ENCODE measurements at places on chromosomes 12 and 14.

DNA sequence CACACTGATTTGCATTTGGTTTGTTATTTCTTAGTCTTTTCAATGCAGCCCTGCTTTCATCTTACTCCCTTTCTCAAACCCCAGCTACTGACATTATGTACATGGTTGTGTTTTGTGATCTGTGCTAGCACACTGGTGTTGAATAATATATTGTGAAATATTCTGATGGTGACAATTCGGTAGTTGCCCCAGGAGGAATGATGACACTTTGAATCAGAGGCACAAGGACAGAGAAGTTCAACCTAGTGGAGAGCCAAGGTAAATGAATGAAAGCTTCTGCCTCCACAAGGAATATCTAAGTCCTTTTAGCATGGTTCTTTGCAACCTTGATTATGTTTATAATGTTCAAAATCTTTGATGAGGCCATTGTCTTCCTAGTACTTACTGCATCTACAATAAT, 159.9 kb downstream of the PDE3A start:
- no peak for DNase-seq

GRCh38 chr12:58288190-58288589, 346.8 kb downstream of the ATP23 start:
- DNase-seq, result peak; percentile 9

- no peak for DNase-seq
These were observed 1133.9 kb downstream of the AACS start for GRCh38 chr12:126198966-126199692.

DNA sequence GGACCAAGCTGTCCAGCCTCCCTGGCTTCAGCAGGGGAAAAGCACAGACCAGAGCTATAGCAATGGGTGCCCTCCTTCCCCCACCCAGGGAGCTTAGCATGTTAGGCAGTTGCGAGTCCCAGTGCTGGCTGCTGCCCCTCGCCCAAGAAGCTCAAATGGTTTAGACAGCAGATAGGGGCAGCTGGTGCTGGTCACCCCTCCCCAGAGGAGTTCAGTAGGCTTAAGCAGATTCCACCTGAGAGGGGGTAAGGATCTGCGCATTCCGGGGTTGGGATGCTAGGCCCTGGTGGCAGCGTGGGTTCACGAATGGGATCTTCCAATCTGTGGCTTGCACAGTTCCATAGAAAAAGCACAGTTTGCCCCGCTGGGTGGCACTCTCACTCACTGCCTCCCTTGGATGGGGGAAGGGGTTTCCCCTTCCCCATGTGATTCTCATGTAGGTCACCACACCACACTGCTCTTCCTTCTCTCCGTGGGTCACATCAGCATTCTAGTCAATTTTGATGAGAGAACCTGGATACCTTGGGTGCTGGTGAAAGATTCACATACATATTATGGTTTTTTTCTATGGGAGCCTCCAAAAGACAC, 665.6 kb downstream of the C12orf50 start:
- no peak for DNase-seq

GRCh38 chr12:71069311-71069710, 88.5 kb downstream of the TSPAN8 start:
- DNase-seq, result no peak

DNA sequence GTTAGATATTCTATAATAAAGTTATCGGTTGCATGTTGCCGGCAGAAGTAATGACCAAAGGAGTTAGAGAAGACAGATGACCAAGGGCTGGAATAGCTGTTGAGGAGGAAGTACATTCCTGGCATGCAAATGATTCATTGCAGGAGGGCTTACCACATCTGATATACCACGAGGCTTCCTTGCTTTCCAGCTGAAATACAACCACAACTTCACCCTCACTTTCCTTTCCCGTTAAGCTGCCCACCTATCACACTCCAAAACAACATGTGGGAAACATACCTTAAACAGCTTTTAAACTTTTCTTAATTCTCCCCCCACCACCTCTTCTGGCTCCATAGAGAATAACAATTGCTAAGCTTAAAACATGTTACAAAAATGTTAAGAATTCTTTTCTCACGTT, 594.1 kb downstream of the NRXN3 start:
- DNase-seq, result no peak

GRCh38 chr14:103995876-103996275, 53.5 kb upstream of the RD3L start:
- DNase-seq, result no peak

- no peak for DNase-seq
These were observed 169.2 kb downstream of the PAWR start for GRCh38 chr12:79521576-79521975.

GRCh38 chr12:120331390-120331789, 3.8 kb upstream of the PLA2G1B start:
- no peak for DNase-seq

DNA sequence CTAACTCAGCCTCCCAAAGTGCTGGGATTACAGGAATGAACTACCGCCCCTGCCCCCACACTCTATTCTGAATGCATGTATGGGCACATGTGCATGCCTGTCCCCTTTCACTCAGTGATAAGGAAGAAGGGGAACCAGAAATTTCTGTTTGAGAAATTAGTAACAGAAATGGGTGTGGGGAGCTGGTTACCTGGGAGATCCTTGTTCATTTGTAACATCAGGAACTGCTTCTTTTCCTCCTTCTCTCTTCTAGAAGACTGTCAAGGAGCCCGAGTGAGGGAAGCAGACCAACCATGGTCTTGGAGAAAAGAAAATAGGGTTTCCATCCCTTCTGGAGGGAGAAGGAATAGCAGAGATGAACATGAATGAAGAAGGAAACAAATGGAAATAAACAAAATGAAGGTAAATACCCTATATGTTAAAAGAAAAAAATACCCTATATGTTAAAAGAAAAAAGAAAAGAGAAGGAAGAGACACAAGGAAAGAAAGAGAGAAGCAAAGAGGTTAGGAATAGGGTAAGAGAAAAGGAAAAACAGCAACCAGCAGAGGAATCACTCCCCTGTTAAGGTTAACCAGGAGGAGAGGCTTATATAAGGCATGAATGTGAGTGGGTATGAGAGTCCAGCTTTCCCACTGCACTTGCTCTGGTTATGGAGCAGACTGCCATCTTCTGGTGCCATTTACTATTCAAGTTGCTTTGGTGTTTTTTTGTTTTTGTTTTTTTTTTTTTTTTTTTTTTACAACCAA, 3.3 kb downstream of the PPP1R3E start:
- no peak for DNase-seq

GRCh38 chr14:91365552-91365951, 52.1 kb downstream of the CCDC88C start:
- no peak for DNase-seq

DNA sequence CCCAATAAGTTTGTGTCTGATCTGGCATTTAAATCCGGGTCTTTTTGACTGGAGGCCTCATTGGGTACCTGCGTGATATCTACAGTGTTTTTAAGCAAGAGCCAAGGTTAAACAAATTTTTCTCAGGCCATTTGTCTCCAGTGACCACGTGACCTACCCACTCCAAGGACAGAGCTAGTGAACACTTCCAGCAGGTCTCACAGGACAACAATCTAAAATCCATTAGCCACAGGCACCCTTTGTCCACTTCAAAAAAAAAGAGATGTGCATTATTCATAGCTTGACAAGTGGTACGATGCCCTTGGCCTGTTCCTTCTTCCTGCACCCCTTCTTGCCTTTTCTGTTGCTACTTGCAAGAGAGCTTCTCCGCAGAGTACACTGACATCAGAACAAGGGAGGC, 109.6 kb upstream of the GSC start:
- DNase-seq, result no peak

DNA sequence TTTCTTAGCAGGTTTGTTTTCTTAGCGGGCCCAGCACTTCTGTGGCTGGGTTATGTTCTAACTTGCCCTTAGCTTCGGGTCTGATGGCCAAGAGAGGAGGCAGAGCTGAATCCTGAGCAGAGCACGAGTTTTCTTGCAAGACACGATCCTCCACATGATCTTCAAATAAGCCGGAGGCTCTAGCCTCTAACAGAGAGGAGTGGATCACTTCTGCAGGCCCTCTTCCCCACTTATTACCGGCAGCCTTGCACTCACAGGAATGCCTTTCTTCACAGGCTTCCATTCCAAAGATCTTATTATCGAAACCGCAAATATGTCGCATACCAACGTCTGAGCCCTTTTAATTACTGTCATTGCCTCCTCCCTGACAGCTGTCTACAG, 79.5 kb downstream of the SINHCAF start:
- DNase-seq, result no peak

DNA sequence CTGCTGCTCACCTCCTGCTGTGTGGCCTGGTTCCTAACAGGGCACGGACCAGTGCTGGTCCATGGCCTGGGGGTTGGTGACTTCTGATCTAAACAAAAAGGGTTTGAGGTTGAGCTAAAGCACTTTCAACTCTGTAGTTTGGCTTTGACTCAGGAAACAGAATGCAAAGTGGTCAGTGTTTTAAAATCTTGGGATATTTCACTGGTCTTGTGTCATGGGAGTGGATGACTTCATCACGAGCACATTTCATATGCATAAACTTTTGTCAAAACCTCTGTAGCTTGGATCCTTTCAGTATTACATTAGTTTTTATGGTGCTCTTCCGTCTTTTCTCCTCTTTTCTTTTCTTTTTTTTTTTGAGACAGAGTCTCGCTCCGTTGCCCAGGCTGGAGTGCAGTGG, 25.6 kb downstream of the FAM161B start:
- no peak for DNase-seq

DNA sequence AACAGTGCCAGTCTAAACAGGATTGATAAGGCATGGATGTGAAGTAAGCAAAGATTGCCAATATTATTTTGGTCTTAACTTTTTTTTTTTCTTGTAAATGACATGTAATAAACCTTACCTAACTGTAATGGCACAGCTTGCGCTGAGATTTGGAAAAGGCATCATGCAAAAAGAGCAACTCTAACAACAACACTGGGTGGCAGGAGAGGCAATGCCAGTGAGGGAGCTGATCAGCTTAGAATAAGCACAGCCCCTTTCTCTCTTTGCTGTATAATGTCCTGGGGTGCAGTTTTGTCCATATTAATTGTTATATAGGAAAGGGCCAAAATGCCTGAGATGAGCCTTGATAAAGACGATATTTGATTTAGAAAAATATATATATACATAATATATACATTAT, 1589.7 kb upstream of the FLRT2 start:
- DNase-seq, result no peak

DNA sequence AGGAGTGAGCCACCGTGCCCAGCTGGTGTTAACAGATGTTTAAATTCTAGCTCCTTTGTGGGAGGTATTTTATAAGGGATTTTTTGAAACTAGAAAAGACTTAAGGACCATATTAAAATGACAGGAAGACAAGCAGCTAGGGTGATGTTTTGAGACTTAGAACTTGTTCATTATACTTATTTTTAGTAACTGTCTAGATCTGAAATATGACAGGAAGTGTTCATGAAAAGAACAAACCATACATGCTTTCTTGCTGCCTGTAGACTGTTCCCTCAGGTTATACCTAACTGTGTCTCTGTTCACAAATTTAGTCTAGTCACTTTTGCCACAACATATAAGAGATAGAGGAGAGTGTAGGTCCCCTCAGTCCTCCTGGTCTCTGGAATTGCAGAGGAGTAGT, 36.9 kb upstream of the KCNH3 start:
- no peak for DNase-seq

GRCh38 chr12:43094886-43095575, 457.0 kb downstream of the ADAMTS20 start:
- no peak for DNase-seq

DNA sequence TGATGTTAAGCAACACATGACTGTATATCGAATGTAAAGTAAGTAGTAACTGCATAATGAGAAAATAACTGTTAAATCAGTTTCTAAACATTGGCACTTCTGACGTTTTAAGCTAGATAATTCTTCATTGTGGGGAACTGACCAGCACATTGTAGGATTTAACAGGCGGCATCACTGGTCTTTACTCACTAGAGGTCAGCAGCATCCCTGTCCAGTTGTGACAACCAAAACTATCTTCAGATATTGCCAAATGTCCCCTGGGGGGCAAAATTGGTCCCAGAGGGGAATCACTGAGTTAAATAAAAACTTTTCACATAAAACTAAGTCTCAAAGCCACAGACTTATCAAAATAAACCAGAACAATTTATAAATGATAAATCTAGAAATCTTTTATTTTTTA, 65.3 kb downstream of the BLTP3B start:
- peak; percentile 7 for DNase-seq

- DNase-seq, result no peak
These were observed 103.9 kb upstream of the TMEM132C start for GRCh38 chr12:128163086-128163485.

- no peak for DNase-seq
These were observed 202.4 kb downstream of the NEDD1 start for GRCh38 chr12:97109441-97109840.

DNA sequence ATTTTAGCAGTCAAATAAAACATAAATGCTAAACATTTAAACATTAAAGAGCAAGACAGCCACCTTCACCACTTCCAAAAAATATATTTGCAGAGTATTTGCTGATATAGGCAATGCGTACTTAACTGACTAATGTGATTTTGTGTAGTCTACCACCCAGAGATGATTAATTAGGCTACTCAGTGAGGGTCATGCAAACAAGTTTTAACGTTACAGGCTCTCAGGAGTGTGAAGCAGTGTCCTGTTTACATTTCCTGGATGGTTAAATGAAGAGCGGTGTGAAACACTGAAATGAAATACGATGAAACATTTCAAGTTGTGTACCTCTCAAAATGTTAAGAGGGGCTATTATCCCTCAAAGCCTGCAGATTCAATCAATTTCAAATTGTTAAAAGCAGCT, 165.8 kb upstream of the LRIG3 start:
- no peak for DNase-seq

DNA sequence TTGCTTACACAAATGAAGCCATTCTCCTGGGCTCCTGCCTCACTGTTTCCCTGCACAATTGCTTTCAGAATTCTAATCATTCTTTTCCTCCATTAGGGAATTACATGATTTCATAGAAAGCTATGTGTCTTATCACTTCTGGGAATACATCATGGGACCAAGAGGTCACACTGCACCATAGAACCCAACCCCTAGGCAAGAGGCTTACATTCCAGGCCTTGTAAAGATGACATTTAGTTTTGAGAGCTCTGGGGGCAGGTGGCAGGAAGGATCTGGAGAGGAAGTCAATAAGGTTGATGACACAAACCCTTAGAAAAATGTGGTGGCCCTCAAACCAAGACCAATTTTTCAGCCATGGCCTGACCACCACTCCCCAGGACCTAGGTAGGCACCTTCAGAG, 57.1 kb downstream of the NUAK1 start:
- no peak for DNase-seq

DNA sequence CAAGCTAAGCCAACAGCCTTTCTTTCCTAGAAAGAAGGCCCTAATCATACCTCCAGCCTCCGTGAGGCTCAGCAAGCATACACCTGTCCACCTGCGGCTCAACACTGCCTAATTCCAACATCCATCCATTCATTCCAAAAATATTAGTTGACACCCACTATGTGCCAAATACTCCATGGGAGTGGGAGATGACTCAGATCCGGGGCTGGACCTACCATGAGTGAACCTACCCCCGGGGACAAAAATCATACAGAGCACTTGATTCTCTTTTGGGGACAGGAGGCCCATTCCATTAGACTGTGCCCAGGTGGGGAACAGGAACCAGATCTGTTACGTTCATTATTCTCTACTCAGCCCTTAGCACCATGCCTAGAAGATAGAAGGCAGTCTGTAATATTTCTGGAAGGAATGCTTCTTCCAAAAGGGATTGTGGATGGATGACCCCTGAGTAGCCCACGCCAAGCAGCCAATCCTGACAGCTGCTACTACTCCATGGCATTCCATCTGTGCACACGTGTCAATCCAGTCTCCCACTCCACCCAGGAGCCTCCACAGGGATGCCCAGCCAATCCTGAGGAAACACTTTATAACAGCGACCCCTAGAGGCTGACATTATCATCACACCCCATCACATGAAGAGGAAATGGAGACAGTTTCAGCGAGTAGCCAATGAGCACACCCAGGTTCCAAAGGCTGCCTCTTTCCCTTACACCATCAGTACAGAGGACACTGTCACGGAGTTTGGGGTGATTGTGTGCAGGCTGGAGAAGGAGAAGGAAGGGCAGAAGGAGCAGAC, 170.7 kb downstream of the ESRRB start:
- DNase-seq, result peak; percentile 65

Measured in SK-N-SH (cell line).